Camera-type eye (tissue), 1 donor: ENCODE measurements at places on chromosomes 4 and X. TPM values are rescaled to one million over a fixed set of nuclear protein-coding genes. Genes with fewer than 3 reads are reported as not detected.

GYG2 gene
- 10.5 TPM for total RNA-seq

CSN1S1 gene
- total RNA-seq: not detected

TGIF2LX gene
- total RNA-seq: not detected

HTR2C gene
- 0.49 TPM for total RNA-seq

CTSO gene
- total RNA-seq: 30.5 TPM
